Fibroblast of skin of right quadriceps (primary cell): ENCODE measurements at places on chromosomes 11 and 22.
A peak's percentile ranks its signal among the peaks of the same experiment; 100 is the strongest.

GRCh38 chr11:81870815-81871214 lies 862.8 kb downstream of the FAM181B start:
- DNase-seq = no peak

GRCh38 chr11:117337076-117337475 lies 9.4 kb downstream of the CEP164 start:
- no peak for DNase-seq

DNA sequence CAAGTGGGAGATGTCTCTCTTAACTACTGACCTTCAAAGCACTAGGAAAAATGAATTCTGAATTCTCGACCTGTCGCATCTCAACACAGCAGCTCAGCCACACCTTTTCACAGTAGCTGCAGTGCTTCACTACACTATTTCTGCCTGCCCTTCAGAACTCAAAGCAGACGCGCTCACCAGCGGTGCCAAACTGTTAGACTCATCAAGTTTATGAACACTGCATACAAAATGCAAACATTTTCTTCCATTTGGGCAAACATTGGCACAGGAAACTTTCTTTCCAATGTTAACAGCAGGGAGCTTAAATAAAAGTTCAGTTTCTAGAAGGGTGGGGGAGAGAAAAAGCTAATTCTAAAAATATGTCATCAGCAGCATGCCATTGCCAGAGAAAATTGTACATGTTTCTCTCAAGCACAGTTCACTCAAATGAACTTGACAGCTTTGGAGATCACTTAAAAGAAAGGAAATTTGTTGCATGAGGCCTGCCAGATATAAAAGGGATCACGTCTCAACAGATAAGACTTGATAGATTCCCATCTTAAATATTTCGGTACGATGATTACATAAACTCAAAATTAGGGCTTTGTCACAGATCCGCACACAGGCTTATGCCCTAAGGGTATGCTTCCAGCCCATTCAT lies 82.7 kb downstream of the CADM1 start:
- no peak for DNase-seq

DNA sequence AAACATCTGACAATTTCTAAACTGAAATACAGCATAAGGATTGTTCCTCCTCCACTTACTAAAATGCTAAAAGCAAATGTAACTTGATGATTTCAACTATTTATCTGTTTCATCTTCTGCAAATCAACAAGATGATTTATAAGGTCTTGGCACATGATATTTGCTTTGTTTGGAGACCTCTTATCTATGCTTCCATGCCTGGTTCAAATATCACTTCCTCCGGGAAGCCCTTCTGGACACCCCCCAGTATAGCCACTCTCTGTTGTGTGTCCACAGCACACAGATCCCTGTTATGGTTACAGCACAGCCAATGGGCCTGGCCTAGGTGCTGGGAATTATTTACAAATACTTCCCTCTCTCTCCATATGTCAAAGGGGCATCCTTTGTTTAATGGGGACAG lies 114.8 kb downstream of the C11orf58 start:
- DNase-seq = no peak

DNA sequence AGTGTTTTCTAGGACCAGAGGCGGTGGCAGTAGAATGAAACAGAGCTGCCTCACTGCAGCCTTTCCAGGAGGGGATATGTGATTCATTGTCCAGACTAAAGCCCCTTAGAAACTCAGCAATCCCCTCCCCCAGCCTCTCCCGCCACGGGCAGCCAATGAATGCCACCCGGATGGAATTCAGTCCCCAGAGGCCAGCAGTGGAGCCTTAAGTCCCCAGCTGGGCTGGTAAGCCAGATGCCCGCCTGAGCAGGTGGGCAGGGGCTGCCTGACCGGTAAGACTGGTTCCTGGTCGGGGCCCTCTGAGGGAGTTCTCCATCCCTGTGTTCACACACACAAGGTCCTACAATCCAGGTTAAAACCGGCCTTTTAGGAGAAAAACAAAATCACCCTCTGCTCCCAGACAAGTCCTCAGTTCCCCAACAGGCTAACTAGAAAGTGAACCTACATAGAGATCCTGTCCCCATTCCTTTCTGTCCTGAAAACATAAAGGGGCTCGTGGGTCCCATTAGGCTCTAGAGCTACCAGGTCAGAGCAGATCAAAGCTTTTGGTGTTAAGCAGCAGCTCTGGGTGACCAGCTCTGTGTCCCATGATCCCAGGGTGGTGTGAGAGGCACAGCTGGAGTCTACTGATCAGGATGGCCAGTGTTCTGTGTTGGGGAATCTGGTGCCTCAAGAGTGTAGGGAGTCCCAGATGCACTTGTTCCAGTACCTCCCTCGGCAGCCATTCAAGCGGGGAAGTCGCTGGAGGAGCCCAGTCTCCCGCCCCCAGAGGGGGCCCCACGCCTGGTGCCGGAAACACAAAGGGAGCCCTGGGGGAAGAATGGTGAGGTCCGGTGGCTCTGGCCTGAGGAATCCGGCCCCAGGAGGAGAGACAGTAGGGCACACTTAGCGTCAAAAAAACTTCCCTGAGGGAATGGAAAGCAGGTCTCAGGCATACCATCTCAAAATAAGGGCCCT lies 2.6 kb downstream of the PATZ1 start:
- peak; percentile 20 for DNase-seq

- no peak for DNase-seq
Observed at GRCh38 chr11:93480256-93480655, 62.9 kb downstream of the SMCO4 start.

DNA sequence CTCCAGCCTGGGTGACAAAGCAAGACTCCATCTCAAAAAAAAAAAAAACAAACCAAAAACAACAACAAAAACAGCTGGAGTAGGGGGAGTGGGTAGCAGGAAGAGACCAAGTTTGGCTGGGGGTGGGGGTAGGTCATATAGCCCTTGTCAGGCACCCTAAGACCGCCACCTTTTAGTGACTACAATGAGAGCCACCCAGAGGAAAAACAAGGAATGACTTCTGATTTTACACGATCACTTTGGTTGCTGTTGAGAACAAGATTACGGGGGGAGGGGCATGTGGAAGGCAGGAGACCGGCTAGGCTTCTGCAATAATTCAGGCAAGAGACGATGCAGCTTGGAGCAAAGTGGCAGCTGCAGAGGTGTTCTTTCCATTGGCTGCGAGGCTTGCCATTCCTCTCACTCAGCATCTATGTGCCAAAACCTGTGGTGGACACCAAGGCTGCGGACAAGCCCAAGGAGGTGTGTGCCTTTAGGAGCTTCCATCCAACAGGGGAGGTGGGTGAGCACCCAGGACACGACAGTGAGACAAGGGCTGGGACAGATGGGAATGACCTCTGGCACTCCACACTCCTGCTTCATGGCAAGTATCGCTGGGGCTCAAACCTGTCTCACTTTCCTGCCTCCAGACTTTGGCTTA lies 1.7 kb downstream of the RPS19BP1 start:
- DNase-seq = peak; percentile 56

GRCh38 chr22:32781695-32782094 lies 19.8 kb upstream of the TIMP3 start:
- DNase-seq = no peak

DNA sequence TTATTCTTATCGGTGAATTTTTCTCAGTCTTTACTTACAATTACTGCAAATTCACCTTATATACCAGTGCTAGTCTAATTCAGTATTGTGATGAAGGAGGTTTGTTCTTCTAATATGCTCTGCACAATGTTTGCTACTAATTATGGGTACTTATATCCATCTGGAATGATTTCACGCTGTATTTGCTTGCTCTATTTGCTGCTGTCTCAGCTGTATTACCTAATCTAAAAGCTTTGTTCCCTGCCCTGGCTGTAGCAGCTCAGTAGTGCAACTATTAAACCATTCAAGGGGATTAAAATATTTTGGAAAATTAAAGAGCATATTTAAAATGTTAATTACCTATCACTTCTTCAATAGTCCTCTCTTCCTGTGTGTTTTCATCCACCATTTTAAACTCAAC lies 375.3 kb downstream of the LUZP2 start:
- no peak for DNase-seq

DNA sequence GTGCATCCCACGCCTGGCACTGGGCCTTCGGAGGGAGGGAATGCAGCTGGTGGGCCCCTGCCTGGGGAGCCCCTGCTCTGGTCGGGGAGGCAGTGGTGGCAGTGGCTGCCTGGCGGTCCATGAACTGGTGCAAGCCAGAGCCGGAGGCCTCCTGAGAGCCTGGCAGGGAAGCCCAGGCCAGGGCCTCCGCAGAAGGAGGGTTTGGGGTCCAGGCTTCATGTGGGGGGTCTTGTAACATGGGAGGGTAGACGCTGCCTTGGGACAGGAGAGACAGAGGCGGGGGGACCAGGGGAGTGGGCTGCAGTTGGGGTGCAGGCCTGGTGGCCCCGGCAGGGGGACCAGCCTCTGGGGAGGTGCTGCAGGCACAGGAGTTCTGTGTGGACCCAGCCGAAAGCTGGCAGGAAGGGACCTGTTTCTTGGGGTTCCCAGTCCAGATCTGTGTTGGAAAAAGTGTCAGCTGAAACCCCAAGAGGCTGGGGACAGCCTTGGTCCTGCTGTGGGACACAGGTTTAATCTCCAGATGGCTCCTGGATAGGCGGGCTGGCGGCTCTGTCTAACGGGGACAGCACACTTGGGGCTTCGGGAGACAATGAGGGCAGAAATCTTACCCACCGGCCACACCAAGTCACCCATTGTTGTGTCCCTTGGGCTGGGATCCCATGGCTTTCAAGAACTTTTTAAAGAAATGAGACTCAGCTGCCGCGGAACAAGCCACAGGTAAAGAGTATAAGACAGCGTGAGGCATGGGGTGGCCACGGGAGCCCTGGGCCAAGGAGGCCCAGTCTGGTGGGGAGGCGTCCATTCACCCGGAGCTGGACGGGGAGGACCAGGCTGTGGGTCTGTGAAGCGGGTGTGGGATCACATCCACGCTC lies 73.5 kb downstream of the KCNQ1 start:
- no peak for DNase-seq

DNA sequence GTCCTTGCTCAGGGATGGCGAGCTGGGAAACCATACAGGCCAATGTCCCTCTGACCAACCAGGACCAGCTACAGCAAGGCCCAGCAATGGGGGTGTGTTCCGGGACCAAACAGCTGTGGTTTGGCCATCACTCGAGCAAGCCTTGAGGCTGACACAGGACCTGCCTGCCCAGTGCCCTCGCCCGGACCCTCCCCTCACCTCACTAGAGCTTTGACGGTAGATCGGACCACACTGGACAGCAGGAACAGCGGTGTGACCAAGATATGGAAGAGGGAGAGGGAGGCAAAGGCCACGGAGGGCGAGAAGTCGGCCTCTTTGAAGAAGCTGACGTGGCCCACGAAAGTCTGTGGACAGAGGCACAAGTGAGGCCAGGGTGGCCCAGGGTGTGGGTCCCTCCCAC lies 42.2 kb upstream of the KCNJ11 start:
- DNase-seq = no peak

DNA sequence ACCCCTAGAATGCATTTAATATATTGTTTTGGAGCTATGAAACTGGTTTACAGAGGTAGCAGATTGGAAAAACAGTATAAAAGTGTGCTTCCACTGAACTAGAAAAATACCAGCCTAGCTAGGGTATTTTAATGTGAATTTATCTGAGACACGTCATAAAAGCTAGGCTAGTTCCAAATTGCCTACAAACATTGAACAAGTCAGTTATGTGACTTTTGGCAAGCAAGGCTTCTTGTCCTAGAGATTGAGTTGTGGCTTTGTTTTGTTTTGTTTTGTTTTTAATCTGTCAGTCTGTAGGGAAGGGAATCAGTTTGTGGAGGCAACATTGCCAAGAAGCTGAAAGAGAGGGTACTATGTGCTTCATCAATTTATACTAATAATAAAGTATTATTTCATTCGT lies 24.2 kb downstream of the RTN3 start:
- DNase-seq = no peak

DNA sequence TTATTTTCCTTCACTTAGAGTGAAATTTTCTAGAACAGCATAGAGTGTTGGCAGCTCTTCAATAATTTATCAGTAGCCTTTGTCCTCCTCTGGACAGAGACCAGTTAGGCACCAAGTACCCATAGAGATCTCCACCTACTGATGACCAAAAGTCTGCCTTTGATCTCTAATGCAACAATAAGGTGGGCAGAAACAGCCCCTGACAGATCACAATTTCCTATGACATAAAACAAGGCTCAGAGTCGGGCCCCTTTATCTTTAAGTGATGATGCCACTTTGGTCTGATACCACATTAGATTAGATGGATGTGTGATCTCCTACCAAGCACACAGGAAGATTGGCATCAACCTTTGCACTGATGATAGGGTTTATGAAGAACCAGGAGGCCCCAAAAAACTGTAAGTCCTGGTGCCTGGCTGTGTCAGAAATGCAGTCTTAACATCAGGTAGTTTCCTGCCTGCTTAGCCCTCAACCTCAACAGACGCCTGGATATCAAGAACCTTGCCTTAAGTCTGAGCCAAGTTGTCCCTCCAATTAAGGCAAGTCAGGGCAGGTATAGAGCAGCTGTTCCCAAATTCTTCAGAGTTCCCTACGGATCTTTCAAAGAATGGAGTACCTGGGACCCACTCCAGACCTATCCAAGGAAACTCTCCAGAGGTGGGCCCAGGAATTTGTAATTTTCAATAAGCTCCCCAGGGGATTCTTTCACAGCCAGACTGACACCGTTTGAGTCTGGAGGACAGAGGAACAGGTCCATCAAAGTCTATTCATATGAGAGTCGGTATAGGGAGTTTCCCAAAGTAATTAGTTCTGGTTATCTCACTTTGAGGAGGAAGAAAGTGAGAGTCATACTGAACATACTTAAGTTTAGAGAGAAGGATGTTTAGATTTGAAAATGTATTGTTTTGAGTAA lies 30.6 kb upstream of the TMPRSS4 start:
- no peak for DNase-seq

DNA sequence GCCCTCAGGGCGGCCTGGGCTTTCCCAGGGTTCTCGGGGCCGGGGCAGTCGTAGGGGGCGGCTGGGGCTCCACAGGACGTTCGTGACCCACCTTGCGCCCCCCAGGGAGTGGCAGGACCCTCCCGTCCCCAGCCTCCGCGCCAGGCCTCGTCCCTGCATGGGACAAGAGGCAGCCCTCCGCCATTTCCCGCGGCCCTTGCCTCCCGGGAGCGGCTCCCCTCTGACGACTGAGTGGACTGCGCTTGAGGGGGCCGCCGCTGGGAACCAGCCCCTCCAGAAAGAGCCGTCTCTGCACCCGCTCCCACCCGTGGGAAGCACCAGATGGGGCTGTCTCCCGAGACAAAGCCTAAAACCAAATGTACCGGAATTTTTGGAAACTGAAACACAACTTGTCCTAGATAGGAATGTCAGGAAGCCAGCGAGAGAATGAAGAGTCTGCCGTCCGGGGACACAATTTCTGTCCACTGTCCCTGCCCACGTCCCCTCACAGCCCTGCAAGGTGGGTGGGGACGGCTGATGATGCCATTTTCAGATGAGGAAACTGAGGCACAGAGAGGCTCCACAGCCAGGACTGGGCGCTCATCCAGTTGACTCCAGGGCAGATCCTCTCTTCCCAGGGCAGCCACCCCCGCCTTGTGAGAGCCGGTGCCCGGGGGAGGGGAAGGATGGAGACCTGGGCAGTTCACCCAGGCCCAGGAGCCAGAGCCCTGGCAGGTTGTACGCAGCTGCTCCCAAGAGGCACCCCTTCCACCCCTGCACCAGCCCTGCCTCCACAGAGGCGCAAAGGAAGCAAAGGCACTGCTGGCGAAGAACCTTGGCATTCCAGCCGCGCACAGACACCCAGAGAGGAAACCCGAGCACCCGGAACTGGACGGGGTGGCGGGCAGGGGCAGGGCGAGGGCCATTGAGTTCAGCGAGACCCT lies 18.1 kb upstream of the PICK1 start:
- no peak for DNase-seq
